ENCODE measurements at places on chromosomes 4 and X.

GRCh38 chr4:100165809-100166208 is 24.5 kb downstream of the DDIT4L start:
- DNase-seq: no peak

DNA sequence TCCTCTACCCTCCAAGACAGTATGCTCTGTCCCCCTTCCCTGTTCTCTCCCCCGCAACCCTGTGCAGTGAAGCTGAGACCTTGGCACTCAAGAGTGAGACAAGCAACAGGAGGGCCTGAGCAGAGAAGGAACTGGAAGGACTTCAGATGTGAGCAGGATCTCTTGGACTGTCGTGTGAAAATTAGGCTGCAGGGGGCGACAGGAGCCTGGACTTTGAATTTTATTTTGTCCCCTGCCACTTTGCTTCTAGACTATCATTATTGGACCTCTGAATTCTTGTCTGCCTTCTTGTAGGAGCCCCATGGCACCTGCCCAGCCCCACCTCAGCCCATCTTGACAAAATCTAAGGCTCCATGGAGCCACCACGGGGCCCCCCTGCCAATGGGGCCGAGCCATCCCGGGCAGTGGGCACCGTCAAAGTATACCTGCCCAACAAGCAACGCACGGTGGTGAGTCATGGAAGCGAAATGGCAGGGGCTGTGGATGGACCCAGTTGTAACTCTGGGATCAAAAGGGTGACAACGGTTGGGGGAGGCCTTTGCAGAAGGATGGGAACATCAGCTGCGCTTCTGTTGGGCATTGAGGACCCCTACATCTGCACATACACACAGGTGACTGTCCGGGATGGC is 1.7 kb downstream of the ARAF start:
- no peak for DNase-seq

DNA sequence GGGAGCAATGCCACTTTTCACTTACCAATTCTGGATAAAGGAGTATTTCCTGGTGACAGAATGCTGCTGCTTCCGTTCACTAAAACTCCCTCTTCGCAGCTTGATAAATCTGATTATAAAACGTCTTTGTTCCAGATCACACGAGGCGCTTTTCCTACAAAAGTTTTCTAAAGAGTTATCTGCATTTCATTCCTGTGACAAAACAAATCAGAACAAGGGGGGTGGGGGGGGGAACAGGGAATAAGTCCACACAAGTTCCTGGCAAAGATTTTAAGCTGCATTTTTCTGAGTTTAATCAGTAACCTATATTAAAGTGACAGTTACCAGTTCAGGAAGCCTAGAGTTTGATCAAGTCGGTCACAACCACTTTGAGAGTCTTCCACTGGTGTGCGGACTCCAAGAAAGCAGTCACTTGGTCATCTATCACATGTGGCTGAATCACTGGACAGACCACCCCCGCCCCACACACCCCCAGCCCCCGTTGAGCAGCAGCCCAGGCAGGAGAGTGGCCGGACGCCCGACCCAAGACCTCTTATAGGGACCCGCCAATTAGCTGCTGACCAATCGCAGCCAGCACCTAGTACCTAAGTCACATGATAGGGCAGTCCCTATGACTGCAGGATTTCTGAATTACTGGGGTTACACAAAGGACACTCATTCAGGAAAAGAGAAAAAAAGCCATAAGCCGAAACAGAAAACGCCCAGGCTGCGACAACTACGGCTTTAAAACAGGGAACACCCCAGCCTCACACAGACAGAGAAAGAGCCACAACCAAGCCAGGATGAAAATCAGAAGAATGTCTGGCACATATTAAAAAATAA is 569.3 kb upstream of the DIPK2B start:
- no peak for DNase-seq

DNA sequence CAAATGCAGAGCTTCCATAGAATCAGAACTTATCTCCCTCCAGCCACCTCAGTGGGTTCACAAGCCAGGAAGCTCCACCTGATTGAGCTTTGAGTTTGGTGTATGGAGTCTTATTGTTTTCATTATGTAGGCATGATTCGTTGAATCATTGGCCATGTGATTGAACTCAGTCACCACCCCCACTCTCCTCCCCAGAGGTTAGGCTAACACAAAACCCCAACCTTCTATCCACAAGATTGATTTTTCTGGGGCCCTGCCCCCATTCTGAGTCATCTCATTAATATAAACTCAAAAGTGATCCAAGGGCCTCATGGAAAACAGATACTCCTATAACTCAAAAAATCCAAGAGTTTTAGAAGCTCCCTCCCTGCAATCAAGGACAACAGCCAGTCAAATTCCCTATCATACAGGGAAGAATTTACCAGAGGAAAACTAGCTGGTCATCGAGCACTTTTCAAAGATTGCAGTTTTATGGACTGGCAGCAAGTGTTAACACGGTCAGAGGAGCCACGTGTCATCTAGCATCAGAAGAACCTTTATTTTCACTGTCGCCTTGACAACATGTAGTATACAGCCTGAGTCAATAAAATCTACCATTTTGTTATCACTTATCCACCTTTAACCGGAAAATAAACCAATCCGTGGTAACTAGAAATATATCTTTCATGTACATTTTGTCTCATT is 35.9 kb upstream of the GUCY1B1 start:
- DNase-seq: no peak

GRCh38 chrX:128929271-128930057 is 593.8 kb downstream of the SMARCA1 start:
- no peak for DNase-seq

DNA sequence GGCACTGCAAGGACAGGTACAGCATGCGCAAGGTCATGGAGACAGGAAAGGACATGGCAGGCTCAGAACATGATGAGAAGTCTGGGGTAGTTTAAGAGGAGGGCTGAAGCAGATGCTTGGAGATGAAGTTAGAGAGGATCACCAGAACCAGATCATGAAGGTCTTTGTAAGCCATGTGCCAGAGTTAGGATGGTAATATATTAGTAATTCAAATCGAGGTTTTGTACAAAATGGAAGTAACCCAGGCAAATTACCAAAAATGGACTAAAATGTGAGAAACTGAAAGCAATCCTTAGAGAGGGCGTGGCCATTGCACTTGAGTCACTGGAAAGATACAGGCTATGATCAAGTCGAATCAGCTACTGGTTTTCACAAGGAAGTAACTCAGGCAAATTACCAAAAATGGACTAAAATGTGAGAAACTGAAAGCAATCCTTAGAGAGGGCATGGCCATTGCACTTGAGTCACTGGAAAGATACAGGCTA is 13.5 kb downstream of the RXFP1 start:
- no peak for DNase-seq

DNA sequence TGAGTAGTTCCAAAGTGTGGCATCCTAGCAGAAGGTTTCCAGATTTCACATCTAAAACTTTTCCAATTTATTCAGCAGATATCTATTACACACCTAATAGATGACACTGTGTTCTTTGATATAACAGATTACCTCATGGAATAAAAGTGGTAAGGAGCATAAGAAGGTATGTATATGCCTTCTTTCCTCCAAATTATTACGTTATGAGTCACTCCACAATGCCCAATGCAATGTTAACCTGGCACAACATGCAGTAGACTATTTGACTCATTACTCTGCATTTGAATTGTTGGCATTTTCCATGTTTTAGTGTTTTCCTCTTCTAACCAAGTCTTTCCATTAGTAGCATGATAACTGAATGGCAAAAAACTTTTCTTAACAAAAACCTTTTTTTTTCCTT is 383.6 kb downstream of the ADGRL3 start:
- no peak for DNase-seq

DNA sequence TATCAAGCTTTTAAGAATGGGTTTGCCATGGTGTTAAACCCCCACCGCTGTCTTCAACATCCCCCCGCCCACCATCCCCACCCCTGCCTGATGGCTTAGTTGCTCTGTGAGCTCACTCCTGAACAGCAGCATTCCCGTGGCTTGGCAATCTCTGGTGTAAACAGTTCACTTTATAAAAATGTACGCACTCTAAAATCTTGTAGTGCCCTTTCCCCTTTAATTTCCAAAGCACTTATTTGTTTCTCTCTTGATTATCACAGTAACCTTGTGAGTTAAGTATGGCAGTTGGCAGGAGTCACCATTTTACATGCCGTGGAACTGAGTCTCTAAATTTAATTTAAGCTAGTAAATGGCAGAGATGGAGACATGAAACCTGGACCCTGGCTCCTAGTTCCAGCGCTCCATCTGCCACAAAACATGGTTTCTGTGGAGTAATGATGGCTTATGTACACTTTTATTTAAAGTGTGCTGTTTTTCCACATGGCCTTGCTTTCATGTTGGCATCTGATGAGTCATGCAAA is 123.1 kb downstream of the AFF1 start:
- DNase-seq: no peak

GRCh38 chr4:153792618-153793247 is 3.9 kb upstream of the SFRP2 start:
- DNase-seq: no peak

GRCh38 chrX:31228909-31229308 is 157.1 kb upstream of the FTHL17 start:
- DNase-seq: no peak

- DNase-seq: no peak
Measured at GRCh38 chr4:55125763-55126541, 557 bp upstream of the KDR start.

- DNase-seq: no peak
Measured at GRCh38 chrX:31836479-31836878, 764.6 kb upstream of the FTHL17 start.

- DNase-seq: no peak
Measured at GRCh38 chrX:47498411-47498810, 15.4 kb upstream of the ZNF41 start.

GRCh38 chrX:137684591-137684990 is 118.7 kb downstream of the ZIC3 start:
- no peak for DNase-seq

DNA sequence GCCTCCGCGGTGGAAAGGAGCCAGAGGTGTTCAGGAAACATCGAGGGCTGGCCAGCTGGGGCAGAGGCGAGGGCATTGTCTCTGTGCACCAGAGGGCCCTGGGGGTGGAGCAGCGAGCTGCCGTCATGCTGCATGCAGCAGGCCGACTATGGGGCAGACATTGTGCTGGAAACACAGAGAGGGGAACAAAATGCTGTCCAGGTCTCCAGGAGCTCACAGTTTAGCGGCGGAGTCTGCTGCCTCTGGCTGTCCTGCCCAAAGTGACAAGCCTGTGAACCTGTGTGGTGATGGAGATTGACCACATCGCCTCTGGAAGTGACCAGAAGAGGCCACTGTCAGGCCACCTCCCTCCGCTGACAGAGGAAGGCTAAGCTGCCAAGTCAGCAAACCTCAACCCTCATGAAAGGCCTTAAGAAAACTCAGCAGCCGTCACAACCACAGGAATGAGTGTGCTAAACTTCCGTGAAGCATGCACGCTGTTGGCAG is 20.1 kb upstream of the SASH3 start:
- DNase-seq: no peak

DNA sequence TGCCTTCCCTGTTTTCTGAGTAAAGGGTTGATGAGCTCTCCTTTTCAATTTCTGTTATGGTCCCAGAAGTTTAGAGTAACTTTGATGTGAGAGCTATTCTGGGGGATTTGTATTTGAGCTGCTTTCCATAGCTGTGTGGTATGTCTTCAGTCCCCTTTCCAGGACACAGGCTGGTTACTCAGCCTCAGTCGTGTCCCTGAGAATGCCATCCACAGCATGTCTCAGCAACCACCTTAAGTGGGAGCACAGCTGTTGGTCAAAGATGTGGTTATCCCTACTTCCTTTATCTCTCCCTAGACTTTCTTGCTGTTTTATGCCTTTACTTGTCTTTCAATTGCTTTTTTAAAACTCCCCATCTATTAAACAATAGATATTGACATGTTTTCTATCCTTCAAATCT is 37.8 kb downstream of the RNF175 start:
- no peak for DNase-seq

DNA sequence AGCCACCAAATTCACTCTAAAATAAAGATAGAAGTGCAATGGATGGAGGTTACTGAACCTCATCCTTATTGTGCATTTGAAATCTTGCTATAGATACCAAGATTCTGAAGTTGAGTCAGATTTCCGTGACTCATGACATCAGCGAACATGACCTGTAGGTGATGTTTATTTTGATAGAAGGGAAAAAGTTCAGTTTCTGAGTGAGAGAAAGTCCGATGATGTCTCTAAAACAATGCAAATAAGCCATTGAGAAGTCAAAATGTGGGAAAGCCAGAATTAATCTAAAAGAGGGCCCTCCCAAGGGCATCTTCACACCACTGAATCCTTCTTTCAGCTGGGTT is 20.0 kb downstream of the PHOX2B start:
- no peak for DNase-seq

GRCh38 chr4:90127706-90128345 is 632 bp downstream of the CCSER1 start:
- DNase-seq: peak; percentile 29

DNA sequence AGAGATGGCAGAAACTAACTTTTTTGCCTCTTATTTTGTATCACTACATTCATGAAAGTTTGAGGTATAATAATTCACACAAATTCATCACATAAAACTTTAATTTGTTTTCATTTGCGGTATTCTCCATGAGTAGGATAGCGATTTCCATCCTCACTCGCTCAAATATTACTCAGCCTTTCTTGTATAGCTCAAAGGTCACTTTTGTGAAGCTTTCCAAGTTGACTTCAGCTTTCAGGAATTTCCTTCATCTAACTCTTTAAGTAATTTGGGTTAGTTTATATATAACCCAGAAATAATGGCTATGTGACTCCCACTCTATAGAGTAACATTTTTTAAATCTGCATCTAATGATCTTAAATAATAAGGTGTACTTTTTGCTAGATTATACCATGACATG is 314.4 kb downstream of the IL1RAPL1 start:
- no peak for DNase-seq

GRCh38 chrX:46039526-46039925 is 505.7 kb downstream of the ZNF674 start:
- DNase-seq: no peak

- DNase-seq: no peak
Measured at GRCh38 chr4:124686279-124686678, 26.3 kb downstream of the ANKRD50 start.

GRCh38 chr4:11565899-11566298 is 137.2 kb upstream of the HS3ST1 start:
- DNase-seq: no peak

GRCh38 chr4:121697564-121697963 is 784 bp upstream of the ANXA5 start:
- DNase-seq: no peak

- no peak for DNase-seq
Measured at GRCh38 chr4:176262243-176262642, 6.8 kb downstream of the ASB5 start.

- DNase-seq: no peak
Measured at GRCh38 chr4:26386386-26386785, 65.6 kb downstream of the RBPJ start.

- DNase-seq: peak; percentile 45
Measured at GRCh38 chr4:73257651-73258435, 755 bp downstream of the ANKRD17 start.
